ENCODE measurements at places on chromosomes 12 and 14. TPM values are rescaled to one million over a fixed set of nuclear protein-coding genes. Genes with fewer than 3 reads are reported as not detected.

TSHR gene
- not detected for total RNA-seq

NELL2 gene
- total RNA-seq, result 1.1 TPM

- H3K4me1 ChIP-seq, result no peaks in the 10 kb centered on the region
- no peaks in the 10 kb centered on the region for H3K36me3 ChIP-seq
- no peak for DNase-seq
- no peak overlapping the region for H3K27ac ChIP-seq
- H3K4me3 ChIP-seq, result no peak overlapping the region
- H3K27me3 ChIP-seq, result peaks cover 13% of the 10 kb centered on the region
Observed at GRCh38 chr12:117114784-117115183, 15.6 kb upstream of the TESC start.

- no peaks in the 10 kb centered on the region for H3K27me3 ChIP-seq
- peaks cover 39% of the 10 kb centered on the region for H3K36me3 ChIP-seq
- no peaks in the 10 kb centered on the region for H3K4me1 ChIP-seq
- no peak for DNase-seq
Observed at GRCh38 chr12:64486657-64487056, 34.7 kb downstream of the TBK1 start.

- H3K4me3 ChIP-seq, result no peak overlapping the region
- H3K27ac ChIP-seq, result no peak overlapping the region
- DNase-seq, result no peak
- H3K36me3 ChIP-seq, result no peaks in the 10 kb centered on the region
Observed at GRCh38 chr12:4145990-4146859, 127.3 kb upstream of the CCND2 start.

ACSM4 gene
- total RNA-seq, result not detected

PTGER2 gene
- total RNA-seq, result 0.57 TPM

TRPV4 gene
- 0.54 TPM for total RNA-seq

DNA sequence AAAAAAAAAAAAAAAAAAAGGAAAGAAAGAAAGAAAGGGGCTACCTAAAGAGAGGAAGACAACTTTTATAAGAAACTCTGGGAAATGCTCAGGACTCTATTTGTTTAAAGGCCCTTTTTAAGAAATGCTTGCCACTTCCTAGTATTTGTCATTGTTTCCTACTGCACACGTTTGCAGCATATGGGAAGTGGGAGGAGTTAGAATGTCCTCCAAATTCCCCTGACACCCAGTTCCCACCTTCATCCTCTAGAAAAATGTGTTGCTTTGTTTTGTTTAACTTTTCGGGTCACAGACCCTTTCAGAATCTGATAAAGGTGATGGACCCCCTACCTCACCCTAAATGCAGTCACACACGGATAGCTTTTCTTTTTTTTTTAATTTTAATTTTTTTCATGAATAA, 40.8 kb downstream of the NINJ2 start:
- no peaks in the 10 kb centered on the region for H3K4me1 ChIP-seq
- no peak for DNase-seq
- H3K27ac ChIP-seq, result no peak overlapping the region
- H3K27me3 ChIP-seq, result no peaks in the 10 kb centered on the region
- H3K4me3 ChIP-seq, result no peak overlapping the region

MAGOHB gene
- 55.8 TPM for total RNA-seq

- no peak for DNase-seq
- H3K36me3 ChIP-seq, result peaks cover 38% of the 10 kb centered on the region
- peaks cover 8% of the 10 kb centered on the region for H3K4me1 ChIP-seq
- H3K27me3 ChIP-seq, result no peaks in the 10 kb centered on the region
Observed at GRCh38 chr12:57793920-57794319, 11.3 kb downstream of the TSFM start.

All from HCT116 (cell line).